NCI-H187 (cell line): ENCODE measurements at places on chromosomes 6 and 20.

- no peak for DNase-seq
Observed at GRCh38 chr20:57464642-57465211, 60.2 kb downstream of the CTCFL start.

DNA sequence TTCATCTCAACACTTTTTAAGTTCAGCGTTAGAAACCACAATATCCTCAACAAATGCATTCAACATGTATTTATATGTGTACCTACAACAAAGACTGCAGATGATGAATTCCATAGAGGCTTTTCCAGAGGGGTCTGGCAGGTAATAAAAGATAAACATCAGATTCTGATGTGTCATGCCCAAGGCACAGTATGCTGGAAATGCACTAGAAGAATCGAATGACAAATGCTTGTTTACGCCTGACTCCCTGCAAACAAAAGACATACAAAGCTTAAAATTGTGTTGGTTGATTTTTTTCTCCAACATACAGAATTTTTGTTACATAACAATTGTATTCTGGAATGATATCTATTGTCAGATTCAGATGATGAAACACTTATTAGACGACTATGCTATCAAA lies at the start of gene LGSN:
LGSN (minus strand) TSS at position 45 of the 400 bp plus-strand sequence; CDS start at position 5, 40 bp downstream.
- DNase-seq = no peak

GRCh38 chr6:139029470-139030227 lies 1.1 kb downstream of the ABRACL start:
- no peak for DNase-seq

GRCh38 chr6:17707371-17707651 lies 586 bp upstream of the NUP153 start:
- no peak for DNase-seq

- no peak for DNase-seq
Observed at GRCh38 chr6:89385846-89386245, 26.2 kb downstream of the RRAGD start.

- DNase-seq = no peak
Observed at GRCh38 chr20:43840382-43841070, 74.1 kb upstream of the TOX2 start.

- DNase-seq = no peak
Observed at GRCh38 chr20:35296101-35296554, 3.9 kb upstream of the FAM83C start.

- no peak for DNase-seq
Observed at GRCh38 chr20:906001-906520, 10.1 kb downstream of the ANGPT4 start.

DNA sequence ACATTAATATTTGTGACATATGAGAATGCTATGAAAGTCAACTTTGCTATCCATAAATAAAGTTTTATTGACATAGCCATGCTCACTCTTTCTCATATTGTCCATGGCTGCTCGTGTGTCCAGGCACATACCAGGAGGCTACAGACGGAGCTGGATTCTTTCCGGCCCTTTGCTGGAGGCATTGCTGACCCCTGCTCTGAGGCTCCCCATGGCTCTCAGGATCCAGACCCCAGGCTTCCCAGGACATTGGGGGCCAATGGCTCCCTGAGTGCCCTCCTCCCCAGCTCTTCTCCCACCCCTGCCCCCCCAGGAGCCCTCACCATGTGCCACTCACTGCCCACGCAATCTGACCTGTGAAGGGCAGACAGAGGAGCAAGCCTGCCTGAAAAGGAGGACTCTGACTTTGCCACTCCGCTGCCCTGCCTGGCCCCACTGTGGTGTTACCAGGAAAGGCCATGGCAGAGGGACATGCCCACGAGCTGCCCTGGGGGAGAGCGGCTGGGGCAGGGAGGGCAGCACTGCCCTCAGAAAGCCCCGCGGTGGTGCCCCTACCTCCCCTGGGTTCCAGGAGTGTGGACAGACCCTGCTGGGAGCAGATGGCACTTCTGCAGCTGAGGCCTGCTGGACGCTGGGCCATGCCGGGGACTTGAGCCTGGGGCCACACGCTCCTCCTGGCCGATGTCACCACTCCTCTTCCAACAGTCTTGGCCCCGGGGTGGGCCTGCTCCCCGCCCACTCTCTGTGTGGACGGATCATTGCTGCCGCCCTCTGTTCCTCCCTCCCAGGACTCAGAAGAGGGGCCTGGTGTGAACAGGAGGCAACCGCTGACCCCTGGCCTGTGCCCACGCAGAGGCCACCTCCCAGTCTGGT lies 97.8 kb upstream of the BHLHE23 start:
- no peak for DNase-seq

GRCh38 chr6:29294499-29294914 lies 7.0 kb upstream of the OR14J1 start:
- no peak for DNase-seq

- no peak for DNase-seq
Observed at GRCh38 chr6:157710604-157711003, 112.4 kb upstream of the SNX9 start.

DNA sequence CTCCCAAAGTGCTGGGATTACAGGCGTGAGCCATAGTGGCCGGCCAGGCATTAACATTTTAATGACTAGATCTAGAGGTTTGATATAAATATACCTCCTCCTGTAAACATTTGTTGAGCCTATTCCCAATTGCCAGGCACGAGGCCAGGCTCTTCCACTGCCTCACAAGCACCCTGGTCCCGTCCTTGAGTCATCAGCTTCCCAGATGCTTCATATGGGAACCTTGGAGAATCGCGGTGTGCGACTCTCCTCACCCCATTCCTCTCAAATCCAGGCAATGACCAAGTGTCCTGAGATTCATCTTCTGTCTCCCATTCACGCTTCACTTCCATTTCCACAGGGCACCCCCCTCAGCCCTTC lies 35.9 kb upstream of the PIM1 start:
- DNase-seq = no peak

GRCh38 chr6:75202676-75203131 lies 3.1 kb downstream of the COL12A1 start:
- DNase-seq = no peak

DNA sequence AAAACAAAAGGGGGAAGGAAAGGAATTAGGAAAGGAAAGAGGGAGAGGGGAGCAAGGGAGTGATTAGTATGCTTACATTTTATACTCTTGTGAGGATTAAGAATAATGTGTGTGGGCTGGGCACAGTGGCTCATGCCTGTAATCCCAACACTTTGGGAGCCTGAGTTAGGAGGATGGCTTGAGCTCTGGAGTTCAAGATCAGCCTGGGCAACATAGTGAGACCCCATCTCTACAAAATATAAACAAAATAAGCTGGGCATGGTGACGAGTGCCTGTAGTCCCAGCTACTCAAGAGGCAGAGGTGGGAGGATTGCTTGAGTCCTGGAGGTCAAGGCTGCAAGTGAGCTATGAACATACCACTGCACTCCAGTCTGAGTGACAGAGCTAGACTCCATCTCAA lies 47.0 kb downstream of the SHLD1 start:
- DNase-seq = no peak

GRCh38 chr20:881051-881782 lies 34.9 kb downstream of the ANGPT4 start:
- no peak for DNase-seq

GRCh38 chr6:113908801-113909200 lies 51.7 kb downstream of the MARCKS start:
- no peak for DNase-seq

DNA sequence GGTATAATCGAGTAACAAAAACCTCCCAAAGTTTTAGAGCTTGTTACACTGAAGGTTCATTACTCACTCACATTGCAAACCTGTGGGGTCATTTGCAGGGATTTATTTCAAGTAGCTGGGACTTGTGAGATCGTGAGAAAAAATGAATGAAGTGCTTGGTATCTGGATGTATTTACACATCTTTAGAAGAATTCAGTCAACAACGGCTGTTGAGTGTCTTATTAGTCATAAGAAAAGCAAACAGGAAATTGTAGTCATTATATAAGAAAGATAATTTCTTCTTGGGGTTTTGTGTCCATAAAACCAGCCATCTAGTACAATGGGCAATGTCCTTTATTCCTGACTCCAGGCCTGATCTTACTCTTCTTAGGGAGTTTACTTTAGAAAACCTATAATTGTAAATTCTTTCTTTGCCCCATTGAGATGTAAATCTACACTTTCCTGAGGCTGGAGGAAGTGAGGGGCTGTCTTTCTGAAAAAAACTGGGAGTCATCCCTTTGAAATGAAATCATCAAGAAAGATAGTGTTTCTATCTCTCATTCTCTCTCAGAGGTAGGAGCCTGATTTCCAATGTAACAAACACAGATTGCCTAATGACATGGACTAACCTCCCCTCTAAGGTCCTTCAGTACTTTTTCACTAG lies 202.5 kb upstream of the ASCC3 start:
- DNase-seq = no peak

- DNase-seq = no peak
Observed at GRCh38 chr6:47308552-47309290, 984 bp downstream of the TNFRSF21 start.

GRCh38 chr6:130202782-130203181 lies 20.0 kb downstream of the SAMD3 start:
- DNase-seq = no peak

GRCh38 chr20:17202673-17203072 lies 24.2 kb upstream of the PCSK2 start:
- DNase-seq = no peak

GRCh38 chr6:134166511-134167261 lies 114.3 kb upstream of the SLC2A12 start:
- no peak for DNase-seq

- DNase-seq = no peak
Observed at GRCh38 chr6:41566961-41567360, 20.8 kb downstream of the FOXP4 start.

DNA sequence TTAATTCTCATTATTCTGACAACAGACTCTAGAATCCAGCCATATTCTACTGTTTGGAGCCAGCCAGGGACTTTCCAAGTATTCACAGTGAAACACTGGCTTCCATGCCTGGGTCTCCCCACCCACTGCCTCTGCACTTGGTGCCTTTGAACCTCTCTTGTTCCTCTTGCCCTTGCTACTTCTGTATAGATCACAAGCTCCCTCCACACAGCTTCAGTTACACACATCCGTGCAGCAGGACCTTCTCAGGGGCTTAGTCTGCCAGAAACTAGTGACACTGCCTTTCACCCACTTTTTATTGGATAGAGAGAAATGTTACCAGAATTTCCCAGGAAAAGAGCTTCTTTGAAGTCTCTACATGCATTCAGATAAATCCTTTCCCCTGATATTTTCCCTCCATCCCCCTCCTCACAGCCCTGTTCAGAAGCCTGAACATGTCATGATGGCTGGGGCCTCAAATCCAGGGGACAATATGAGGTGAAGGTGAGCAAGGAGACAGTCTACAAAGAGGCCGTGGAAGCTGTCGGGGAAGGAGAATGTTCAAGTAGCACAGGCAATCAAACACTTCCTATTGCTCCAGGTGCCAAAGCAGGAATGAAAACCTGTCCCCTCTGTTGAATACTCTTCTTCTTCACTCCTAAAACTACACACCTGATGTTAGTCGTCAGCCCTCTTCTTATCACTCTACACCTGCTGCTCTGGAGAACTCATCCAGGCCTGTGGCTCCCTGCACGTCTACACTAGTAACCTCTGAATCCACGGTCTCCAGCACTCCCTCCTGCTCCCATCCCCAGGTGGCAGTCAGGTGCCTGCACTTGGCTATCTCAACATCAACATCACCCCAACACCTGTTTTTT lies 20.2 kb upstream of the HLA-DOA start:
- DNase-seq = no peak

- no peak for DNase-seq
Observed at GRCh38 chr6:2630891-2631571, 119.7 kb downstream of the MYLK4 start.

DNA sequence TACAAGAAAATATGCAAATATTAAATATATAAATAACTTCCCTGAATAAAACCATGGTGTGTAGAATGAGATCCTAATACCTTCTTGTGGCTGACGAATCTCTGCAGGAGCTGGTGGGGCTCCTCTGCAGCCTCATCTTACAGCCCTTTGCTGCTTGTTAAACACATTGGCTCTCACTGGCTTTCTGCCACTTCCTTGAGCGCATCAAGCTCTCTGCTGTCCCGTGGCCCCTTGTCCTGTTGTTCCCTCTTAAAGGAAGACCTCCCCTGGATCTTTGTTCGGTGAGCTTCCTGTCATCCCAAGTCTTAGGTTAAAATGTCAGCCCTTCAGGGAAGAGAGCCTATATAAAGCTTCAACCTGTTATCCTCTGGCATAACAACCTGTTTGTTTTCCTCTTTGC lies 519.6 kb downstream of the DOK5 start:
- no peak for DNase-seq
